ENCODE measurements at places on chromosomes 2 and 18. TPM values are rescaled to one million over a fixed set of nuclear protein-coding genes. Genes with fewer than 3 reads are reported as not detected.

DNA sequence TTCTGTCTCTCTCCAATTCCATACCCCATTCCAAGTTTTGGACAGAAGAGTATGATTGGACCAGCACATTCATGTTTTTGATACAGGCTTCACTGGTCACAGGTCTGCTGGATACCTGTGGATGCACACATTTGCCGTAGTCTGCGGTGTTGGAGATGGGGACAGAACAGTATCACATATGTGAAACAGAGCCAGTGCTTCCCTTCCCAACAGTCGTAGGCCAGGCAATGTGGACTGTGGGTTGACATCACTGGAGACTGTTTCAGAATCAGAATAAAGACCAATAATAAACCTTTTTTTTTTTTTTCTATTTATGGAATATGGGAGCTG is 18.7 kb downstream of the ACSL3 start:
- no peak for DNase-seq

DNA sequence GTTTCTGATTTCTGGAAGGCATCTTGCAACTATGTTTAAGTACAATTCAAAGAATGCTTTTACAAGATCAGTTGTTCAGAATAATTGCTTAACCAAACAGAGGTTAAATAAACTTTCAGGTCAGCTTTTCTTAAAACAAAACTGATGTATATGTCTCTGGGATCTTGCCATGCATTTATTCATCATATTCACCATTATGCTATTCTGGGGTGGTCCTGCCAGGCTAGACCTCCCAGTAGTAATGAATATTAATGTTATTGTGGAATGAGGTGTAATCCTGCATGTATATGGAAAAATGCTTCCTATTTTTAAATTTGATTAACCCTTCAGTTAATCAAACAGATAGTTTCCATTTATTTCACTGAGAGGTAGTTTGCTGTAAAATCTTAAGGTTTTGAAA is 129.3 kb upstream of the RGPD4 start:
- no peak for DNase-seq

DNA sequence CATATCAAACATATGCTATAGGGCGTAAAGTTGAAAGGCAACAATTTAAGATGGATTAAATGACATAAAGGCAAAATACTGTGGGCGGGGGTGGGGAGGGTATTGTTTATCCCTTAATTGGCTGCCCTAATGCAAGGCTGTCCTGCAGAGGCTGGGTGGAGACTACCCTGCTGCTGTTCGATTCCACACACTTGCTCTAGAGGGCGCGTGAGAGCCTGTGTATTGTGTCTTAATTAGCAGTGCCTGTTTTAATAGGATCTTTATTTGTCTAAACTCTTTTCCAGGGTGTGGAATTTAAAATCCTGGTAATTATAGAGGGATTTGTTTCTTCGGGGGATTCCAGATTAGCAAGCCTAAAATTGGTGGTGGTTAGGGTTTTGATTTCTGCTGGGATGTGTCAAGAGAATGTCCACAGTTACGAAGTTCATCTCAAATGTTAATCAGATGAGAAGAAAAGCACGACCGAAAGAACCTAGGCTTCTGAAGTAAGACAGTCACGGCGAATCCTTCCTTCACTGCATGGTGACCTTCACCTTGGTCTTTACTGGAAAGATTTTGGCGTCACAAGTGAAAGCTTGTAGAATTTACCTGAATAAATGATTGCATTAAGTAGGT is 103.5 kb upstream of the MAP3K20 start:
- no peak for DNase-seq

DNA sequence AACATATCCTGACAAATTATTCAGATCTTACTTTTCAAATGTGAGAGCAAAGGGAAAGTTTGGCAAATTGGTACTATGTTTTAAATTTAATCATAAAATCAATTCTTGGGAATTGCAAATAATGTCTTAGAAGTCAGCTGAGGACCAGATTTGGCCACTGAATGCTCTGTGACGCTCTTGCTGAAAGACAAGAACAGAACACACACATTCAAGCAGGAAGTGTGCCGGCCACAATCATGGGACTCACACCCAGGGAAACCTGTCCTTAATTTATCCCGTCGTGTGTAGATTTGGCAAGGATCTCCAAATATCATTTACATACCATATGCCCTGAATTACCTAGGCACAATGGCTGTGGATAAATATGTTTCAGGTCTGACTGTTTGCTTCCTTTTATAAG is 253.1 kb downstream of the TCF4 start:
- DNase-seq, result no peak

- DNase-seq, result no peak
Measured at GRCh38 chr2:38654528-38655381, 11.2 kb upstream of the GALM start.

DNA sequence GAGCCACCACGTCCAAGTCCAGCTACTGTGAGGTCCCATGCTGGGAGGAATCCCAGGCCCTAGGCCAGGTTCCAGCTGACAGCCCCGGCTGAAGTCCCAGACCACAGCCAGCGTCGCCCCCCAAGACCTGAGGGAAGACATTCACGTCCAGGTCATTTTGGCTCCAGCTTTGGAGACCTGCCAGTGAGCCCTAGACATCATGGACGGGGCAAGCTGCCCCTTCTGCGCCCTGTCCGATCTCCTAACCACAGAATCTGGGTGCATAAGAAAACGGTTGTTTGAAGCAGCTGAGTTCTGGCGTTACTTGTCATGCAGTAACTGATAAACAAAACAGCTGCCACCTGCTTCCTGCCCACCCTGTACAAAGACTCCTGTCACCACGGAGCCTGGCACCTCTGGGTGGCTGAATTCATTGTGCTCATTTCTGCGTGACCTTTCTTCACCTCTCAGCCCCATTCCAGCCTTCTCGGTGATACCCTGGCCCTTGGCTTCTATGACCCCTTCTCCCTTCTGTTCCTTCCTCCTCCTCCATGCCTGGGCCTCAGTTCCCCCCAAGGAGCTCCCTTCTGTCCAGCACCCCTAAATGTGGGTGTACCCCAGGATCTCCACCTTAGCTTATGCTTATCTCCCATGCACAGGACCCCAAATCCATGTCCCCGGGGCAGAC is 72.6 kb upstream of the SMAD7 start:
- DNase-seq, result no peak

DNA sequence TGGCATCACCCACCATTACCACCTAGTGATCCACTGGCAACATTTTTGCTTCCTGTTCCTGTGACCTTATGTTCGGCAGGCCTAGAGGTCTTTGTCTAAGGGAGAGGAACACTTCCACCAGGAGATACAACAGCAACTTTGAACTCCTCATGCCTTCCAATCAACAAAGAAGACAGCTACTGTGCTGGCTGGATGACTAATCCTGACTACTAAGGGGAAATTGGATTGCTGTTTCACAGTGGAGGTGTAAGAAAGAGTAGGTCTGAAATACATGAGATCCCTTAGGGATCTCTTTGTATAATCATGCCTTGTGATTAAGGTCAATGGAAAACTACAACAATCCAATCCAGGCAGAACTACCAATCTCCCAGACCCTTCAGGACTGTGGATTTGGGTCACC is 45.2 kb downstream of the EIF2AK3 start:
- DNase-seq, result no peak

DNA sequence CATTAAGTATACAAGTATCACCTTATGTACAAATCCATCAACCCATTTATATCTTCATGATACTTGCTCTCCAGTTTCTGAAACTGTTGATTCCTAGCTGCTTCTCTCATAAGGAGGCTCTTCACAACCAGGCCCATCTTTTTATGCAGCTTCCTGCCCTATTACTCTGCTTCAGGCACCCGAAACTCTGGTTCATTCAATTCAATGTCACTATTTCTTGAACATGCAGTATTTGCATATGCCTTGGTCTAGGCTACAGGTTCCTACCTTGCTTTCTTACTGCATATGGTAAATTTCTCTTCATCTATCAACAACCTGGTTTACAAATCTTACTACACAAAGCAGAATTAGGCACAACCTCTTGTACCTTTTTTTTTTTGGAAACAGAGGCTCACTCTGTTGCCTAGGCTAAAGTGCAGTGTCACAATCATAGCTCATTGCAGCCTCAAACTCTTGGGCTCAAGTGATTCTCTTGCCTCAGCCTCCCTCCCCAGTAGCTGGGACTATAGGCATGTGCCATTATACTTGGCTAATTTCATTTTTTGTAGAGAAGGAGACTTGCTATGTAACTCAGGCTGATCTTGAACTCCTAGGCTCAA is 2.7 kb upstream of the CDKL4 start:
- no peak for DNase-seq

DNA sequence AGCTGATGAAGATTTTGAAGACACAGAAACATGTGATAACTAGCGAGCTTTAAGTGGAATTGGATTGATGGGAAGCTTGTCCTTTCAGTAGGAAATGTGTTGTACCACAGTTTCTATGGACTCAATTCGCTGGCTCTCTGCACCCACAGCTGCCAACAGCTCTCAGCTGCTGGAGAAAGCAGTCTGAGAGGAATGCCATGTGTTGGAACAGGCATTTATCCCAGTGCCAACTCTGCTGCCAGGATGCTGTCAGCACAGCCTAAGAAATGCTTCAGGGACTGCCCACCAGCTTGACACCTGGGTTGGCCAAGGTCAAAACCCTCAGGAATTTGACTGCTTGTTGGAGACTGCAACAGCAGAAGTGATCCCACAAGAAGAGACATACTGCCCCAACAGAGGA is 193.0 kb upstream of the THSD7B start:
- no peak for DNase-seq

GRCh38 chr2:238915596-238915995 is 67.7 kb downstream of the TWIST2 start:
- DNase-seq, result no peak

DNA sequence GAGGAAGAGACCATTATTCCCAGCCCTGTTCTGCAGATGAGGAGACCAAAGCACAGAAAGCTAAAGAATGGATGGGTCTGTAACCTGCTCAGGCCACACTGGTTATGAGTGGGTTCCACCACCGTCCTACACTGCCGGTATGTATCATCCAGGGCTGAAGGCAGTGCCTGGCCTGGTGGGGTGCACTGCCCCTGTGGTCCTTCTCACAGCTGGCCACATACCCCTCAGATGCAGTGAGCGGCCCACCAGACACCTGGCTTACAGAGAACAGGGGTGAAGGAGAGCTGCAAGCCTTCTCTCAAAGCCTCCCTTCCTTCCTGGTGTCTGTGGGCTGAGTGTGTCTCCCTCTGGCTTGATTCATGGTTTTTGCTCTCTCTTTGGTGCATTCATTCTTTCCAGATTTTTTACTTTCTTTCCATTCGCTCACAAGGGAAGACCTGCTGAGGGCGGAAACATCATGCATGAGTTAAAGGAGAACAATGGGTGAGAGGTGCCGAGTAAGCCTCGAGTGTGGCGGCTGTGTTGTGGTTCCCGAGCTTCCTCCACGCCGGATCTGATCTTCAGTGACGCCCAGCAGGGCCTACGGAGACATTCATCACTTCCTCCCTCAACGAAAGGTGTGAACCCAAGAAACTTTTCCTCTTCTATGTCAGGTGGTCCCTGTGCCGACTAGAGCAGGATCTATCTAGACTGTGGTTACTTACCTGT is 62.1 kb upstream of the REL start:
- no peak for DNase-seq

GRCh38 chr2:176188774-176189680 is 559 bp downstream of the HOXD1 start:
- no peak for DNase-seq

DNA sequence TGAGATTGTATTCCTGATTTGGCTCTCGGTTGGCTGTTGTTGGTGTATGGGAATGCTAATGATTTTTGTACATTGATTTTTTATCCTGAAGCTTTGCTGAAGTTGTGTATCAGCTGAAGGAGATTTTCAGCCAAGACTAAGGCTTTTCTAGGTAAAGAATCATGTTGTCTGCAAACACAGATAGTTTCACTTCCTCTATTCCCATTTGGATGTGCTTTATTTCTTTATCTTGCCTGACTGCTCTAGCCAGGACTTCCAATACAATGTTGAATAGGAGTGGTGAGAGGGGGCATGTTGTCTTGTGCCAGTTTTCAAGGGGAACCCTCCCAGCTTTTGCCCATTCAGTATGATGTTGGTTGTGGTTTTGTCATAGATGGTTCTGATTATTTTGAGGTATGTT is 90.4 kb downstream of the CYP26B1 start:
- no peak for DNase-seq

DNA sequence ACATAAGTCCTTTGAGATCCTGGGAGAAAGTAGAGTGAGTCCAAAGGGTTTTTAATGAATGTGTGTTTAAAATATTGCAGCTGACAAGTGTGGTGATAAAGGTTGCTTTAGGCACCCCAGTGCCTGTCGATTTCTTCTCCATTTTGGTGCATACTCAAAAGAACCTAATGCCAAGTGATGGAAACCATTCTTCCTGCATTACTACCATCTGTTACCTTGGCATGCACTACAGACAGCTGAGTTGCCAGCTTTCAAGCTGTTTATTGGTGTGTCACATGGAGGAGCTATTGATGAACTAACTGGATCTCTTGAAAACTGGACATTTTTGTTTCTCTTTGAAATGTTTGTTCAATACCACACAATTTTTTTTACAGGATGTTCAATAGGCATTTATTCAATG is 350.0 kb downstream of the AKAIN1 start:
- DNase-seq, result no peak

- DNase-seq, result no peak
Measured at GRCh38 chr2:43273529-43273928, 47.1 kb upstream of the ZFP36L2 start.

GRCh38 chr2:241033336-241033987 is 35.0 kb downstream of the SNED1 start:
- DNase-seq, result no peak

DNA sequence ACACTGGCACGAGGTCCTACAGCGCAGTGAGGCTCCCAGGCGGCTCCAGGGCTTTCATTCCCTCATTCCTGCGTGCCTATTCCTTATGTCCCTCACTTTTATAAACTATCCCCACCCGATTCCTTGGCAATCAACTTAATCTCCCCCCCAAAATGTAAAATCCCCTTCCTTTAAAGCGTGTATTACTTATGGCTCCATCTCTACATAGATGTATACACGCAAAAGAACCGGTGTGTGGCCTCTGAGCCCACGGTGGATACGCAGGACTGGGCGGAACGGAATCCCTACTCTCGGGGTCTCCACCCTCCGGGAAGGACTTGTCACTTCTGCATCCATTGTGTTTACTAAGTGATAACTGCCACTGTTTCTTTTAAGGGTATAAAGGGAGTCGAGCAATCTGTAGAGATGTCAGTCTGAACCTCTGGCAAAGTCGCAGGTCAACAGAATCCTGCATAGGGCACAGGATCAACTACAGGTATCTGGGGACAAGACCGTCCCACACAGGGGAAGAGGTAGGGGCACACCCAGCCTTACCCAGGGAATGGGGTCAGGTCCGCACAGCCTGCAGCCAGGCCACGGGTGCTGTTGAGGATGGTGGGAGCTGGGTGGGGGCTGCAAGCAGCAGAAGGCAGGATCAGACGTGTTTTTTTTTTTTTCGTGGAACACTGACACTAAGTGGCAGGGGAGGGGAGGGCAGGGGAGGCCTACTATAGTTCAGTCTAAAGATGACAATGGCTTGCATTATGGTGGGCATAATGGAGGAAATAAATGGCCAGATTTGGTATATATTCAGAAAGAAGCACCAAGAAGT is 42.1 kb downstream of the HDLBP start:
- no peak for DNase-seq

GRCh38 chr2:2838548-2838845 is 507.4 kb upstream of the MYT1L start:
- no peak for DNase-seq

The FAM136A gene
- 118 TPM for total RNA-seq

The RSAD2 gene
- not detected for total RNA-seq

The ANO7 gene
- 6.9 TPM for total RNA-seq

The MOCOS gene
- total RNA-seq, result 6.5 TPM

The KANSL1L gene
- 17.2 TPM for total RNA-seq

Data from H1 (cell line).